Cardiac atrium fibroblast (primary cell): ENCODE measurements at places on chromosomes 5 and 9. TPM values are rescaled to one million over a fixed set of nuclear protein-coding genes. Genes with fewer than 3 reads are reported as not detected.

C8G gene
- not detected in 2 replicates for total RNA-seq

ZNF300 gene
- total RNA-seq, result 4.0 and 4.5 TPM in 2 replicates

ADAMTS19 gene
- 0.54 and 2.1 TPM in 2 replicates for total RNA-seq

STK32A gene
- under 0.01 and 0.18 TPM in 2 replicates for total RNA-seq

TMEM215 gene
- not detected in 2 replicates for total RNA-seq

G3BP1 gene
- total RNA-seq, result 88.8 and 108 TPM in 2 replicates

PCDHGA12 gene
- total RNA-seq, result 26.7 and 27.1 TPM in 2 replicates

ELOVL7 gene
- total RNA-seq, result 0.16 TPM in 1 of 2 replicates, not detected in the other

FAM163B gene
- total RNA-seq, result 4.4 and 4.5 TPM in 2 replicates

NEURL1B gene
- 11.2 and 21.7 TPM in 2 replicates for total RNA-seq

PCDHA1 gene
- not detected in 2 replicates for total RNA-seq

LCN9 gene
- not detected in 2 replicates for total RNA-seq

RANBP3L gene
- total RNA-seq, result not detected in 2 replicates

HSPB3 gene
- 0.81 TPM in 1 of 2 replicates, not detected in the other for total RNA-seq

SLC6A19 gene
- not detected in 2 replicates for total RNA-seq

SPINK7 gene
- not detected in 2 replicates for total RNA-seq

ZBED3 gene
- total RNA-seq, result 0.36 and 0.65 TPM in 2 replicates

TPRN gene
- 5.8 and 7.2 TPM in 2 replicates for total RNA-seq

SPATA31A3 gene
- not detected in 2 replicates for total RNA-seq

WNT8A gene
- not detected in 2 replicates for total RNA-seq

ZNF454 gene
- 1.1 and 1.9 TPM in 2 replicates for total RNA-seq

PRDM9 gene
- not detected in 2 replicates for total RNA-seq

PIP5K1B gene
- total RNA-seq, result not detected in 2 replicates

FOXD4L6 gene
- total RNA-seq, result not detected in 2 replicates

ALDH1A1 gene
- total RNA-seq, result 4.0 and 4.9 TPM in 2 replicates

LNPEP gene
- 12.5 and 16.7 TPM in 2 replicates for total RNA-seq

SV2C gene
- not detected in 2 replicates for total RNA-seq

RAD23B gene
- total RNA-seq, result 59.6 and 69.5 TPM in 2 replicates

GNAQ gene
- 27.2 and 31.2 TPM in 2 replicates for total RNA-seq

NDUFAF2 gene
- 24.4 and 27.1 TPM in 2 replicates for total RNA-seq

SURF4 gene
- total RNA-seq, result 391 and 461 TPM in 2 replicates
